AG04449 (cell line): ENCODE measurements at places on chromosomes 6 and 20.

GRCh38 chr20:37243937-37244571 is 17.6 kb downstream of the GHRH start:
- no peak for DNase-seq

GRCh38 chr6:158648682-158649131 is 1.1 kb upstream of the SYTL3 start:
- peak; percentile 91 for DNase-seq

DNA sequence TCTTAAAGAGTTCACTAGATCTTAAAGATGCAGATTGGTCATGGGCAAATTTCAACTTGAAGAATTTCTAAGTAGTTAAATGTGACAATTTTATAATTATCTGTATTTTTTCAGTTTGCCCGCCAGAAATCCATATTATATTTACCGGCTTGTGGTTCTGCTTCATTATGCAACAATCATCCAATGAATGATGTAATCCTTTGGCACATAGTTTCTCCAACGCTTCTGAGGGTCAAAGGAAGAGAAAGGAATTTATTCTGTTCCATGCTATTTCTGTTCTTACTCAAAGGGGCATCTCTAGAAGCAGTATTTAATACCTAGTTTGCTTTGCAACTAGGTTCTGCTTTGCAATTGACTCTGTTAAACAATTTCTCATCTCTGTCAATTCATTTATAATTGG is 359.3 kb upstream of the PLCB4 start:
- DNase-seq: no peak

DNA sequence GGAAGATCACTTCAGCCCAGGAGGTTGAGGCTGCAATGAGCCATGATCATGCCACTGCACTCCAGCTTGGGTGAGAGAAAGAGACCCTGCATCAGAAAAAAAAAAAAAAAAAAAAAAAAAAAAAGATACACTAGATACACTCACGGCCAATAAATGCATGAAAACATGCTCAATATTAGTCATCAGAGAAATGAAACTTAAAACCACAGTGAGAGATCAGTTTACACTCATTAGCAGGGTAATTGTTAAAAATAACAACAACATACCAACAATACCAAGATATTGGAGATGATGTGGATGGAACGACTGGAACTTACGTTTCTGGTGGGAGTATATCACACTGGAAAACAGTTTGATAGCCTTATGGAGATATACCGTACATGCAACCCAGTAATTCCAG is 29.9 kb downstream of the HS3ST5 start:
- DNase-seq: no peak

- DNase-seq: no peak
Observed at GRCh38 chr6:15893556-15894253, 230.9 kb upstream of the DTNBP1 start.

DNA sequence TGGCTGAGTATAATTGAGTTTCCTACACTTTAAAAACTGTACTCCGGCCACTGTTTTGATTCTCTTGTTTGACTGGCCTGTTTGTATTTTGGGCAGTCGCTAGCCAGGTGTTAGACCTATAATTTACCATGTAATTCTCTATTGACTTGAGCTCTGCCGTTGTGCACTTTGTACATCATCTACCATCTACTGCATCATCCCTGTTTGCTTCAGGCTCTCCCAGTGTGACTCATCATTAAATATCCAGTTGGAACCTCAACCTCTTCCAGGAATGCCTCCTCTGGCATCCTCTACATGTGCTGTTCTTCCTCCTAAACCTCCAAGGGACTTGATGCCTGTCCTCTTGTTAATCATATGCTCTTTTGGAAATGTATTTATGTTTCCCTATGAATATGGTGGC is 72.3 kb downstream of the FARS2 start:
- peak; percentile 10 for DNase-seq

DNA sequence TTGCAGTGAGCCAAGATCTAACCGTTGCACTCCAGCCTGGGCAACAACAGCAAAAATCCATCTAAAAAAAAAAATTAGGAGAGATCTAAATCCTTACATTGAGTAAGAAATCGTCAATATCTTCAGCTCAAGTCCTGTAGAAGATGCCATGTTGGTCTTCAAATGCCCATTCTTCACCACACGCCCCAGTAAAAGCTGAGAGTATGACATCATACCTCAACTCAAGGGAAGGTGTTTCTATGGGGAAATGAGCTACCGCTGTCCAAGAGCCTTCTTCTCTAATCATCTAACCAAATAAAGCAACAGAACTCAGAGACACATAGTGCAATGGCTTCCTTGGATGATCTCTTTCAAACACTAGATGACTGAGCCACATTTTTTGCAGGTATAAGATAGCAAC is 2.5 kb upstream of the ZC3H12D start:
- DNase-seq: no peak

DNA sequence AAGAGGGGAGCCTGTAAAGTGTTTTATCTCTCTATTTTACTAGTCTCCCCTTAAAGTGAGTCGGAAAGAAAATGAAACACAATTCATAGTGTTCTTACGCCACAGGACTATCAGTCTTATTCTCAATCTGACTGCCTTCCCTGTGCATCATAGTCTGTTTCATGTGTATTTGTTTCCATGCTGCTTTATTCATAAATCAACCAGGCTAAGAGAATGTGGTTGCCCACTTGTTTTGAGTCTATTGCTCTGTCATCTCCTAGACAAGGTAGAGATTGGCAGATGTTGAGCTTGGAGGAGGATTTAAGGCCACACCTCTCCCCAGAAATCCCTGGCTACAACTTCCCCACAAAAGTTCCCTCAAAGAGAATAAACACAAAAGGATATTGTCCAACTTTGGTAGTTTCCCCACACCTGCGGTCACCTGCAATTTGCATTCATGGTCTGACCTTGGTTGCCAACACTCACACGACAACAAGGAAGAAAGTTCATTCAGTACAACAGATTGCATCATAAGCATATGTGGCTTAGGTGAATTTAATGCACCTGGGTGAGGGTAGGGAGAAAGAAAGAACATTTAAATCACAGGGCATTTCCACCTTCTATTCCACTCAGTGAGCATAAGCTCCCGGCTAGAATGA is 167.1 kb upstream of the FBXL4 start:
- DNase-seq: no peak

- no peak for DNase-seq
Observed at GRCh38 chr6:134307870-134308269, 10.0 kb downstream of the SGK1 start.

DNA sequence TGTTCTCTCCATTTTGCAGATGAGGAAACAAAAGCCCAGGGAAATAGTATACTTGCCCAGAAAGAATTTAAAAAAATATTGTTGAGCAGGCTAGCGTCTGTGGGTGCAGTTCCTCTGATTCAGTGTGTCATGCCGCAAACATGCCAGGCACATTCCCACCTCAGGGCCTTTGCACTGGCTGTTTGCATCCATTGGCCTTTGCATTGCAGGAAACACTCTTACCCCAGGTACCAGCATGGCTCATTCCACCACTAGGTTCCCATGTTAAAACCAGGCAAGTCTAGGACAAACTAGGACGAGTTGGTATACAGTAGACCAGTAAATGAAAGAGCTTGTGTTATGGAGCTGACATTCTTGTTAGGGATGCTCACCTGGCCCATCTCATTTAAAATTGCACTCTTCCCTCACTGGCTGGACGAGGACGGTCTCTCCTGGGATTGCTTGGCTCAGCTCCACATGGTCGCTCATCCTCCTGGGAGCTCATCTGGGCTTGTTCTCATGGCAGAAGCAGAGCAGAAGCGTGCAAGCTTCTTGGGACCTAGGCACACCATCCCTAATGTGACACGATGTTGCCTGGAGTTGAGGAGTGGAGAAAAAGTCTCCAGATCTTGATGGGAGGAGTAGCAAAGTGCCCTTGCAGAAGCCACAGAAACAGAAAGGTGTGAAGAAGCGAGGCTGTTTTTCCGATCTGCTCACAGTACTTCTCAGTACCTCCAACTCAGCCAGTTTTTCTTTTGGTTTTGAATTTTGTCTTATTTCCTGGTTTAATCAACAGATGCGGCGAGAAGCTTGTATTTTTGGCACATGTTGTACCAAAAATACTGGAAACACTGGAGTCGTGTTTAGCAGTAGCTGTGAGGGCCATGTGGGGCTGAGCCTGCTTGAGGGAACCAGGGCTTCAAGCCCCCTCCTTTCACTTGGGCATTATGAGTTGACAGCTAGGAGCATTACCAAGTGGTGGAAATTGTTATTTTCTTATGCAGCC is 13.9 kb downstream of the ZNF831 start:
- no peak for DNase-seq

GRCh38 chr6:110882274-110882619 is 7.7 kb downstream of the AMD1 start:
- no peak for DNase-seq

DNA sequence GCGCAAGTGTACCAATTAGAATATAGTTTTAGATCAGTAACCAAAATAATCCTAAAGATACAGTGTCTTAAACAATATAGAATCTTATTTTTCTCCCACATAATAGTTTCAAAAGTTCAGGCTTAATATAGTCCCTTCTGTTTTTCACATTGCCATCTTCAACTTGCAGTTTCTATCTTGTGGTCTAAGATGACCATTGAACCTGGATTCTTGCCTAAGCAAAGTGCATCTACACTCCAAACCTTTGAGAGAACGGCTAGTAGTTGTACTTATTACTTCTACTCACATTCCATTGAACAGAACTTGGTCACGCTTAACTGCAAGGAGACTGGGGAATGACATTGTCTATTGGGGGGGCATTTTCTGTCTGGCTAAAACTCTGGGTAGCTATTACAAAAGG is 373.0 kb downstream of the LMBRD1 start:
- no peak for DNase-seq

DNA sequence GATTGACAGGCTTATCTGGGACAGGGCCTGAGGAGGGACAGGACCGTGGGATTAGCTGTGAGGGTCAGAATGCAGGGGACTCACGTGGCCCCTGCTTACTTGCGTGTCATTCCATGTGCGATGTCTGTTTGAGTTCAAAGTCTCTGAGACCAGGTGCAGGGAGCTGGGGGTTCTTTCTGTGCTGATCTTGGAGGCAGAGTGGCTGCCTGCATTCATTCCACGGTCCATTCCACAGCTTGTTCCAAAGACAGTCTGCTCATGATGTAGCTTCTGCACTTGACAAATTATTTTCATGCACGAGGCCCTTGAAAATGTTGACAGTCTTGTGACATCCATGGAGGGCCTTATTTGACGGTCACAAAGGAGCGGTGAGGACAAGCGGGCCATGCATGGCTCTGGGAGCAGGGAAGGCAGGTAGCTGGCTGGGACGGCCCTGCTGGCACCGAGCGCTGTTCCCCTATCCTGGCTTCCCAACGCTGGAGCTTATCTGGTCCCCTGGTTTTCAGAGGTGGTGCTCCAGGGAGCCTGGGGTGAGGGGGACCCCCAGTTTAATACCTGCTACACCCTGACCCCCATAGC is 156.3 kb upstream of the RNF24 start:
- DNase-seq: no peak

DNA sequence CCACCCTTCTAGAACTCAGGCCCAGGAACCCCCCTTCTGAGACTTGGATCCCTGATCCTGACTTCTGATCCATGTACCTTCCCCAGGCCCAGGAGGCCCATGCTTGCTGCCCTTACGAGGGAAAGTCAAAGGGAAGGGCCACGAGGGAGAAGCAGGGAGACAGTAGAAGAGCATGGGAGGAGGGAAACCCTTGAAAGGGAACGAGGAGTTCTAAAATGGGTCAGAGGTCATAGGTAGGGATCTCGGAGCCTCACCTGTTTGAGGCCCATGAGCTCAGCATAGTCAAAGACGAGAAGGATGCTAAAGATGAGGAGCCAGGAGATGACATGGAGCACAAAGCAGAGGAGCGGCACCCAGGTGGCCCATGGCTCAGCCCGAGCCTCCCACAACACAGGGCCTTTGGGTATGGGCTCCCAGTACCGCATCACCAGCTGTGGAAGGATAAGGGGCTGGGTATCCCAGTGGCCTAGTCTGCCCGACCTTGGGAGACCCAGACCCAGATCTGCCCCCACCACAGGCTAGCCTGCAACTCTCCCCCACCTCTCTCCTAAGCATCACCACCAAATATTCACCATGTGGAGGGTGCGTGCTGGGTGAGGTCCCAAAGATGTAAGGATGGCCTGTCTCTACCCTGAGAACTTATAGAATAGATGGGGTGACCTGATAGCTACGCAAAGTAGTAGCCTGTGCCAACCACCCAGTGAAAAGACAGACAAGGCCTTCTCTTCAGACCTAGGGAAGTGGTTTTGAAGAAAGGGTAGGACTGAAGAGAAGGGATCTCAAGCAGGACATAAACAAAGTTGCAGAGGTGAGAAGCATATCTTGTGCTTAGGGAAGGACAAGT is 1.5 kb downstream of the NRM start:
- DNase-seq: no peak
